ENCODE measurements at places on chromosomes 5 and 9.

- no peak for DNase-seq
Observed at GRCh38 chr9:89458768-89459496, 39.0 kb downstream of the SEMA4D start.

- DNase-seq = peak; percentile 64
Observed at GRCh38 chr5:163478126-163478981, 17.9 kb downstream of the HMMR start.

DNA sequence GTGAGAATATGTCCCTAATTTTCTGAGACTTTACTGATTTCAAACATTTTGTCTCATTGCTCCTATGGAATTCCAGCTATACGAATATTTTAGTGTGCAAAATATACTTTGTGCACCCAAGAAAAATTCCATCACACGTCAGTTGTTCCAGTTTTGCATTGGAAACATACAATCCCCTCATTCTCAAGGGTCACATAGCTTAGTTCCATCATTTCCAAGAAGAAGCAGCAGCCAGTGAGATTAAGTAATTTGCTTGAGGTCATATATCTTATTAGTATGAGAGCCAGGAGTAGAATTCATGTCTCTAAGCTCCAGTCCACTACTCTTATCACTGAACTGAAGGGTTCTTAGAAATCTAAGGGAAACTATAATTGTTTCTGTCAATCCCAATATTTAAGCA is 746.7 kb upstream of the C9orf72 start:
- DNase-seq = no peak

DNA sequence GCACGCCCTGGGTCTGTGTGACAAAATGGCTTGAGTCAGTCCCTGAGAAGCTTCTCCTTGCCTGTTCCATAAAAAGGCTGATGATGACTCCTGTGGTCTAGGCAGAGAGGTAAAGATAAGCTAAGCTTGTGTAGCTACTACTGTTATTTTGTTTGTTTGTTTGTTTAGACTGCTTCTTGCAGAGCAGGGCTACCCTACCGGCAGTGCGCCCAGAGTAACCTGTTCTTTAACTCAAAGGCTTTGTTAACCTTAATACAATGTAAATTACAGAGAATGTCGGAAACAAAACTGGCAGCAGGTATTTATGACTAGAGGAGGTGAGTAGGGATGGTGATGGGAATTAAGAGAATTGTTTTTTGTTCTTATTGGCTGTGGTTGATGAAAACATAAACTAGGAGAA is 87.6 kb downstream of the F2RL2 start:
- DNase-seq = no peak

DNA sequence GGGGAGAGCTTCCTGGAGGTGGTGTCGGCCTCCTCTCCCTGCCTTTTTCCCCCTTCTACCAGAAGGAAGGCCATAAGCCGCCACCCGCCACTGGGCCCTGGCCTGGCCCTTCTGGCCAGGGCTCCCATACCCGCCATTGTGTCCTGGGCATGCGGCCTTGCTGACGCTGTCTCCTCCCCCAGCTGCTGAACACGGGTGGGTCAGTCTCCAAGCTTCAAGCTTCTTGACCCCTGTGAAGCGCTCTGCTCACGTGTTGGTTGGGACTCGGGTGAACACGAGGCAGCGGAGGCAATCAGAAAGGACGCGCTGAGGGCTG is 24.2 kb upstream of the UBAC1 start:
- DNase-seq = no peak

- DNase-seq = no peak
Observed at GRCh38 chr9:77827104-77827784, 179.1 kb upstream of the GNA14 start.

DNA sequence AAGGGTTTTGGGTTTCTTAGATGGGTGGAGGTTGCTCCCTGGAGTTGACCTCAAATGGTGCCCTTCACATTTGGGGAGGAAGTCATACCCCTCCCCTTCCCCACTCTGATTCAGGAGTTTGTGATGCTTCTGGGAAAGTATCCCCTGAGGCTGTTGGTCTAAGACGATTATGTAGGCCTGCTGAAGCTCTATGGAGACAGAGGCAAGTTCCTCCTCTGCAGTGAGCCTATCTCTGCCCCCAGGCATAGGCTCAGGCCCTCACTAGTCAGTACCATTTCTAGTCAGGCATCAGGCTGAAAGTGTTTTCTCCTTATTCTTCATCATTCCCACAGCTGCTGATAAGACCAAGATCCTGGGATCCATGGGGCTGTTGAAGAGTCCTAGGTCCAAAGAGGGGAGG is 271.6 kb upstream of the NUDT12 start:
- no peak for DNase-seq

Measured in adipocyte (in vitro differentiated cells).